ENCODE measurements at places on chromosomes 12 and 14. TPM values are rescaled to one million over a fixed set of nuclear protein-coding genes. Genes with fewer than 3 reads are reported as not detected.

The MED13L gene
- 115 TPM for total RNA-seq

The C1R gene
- total RNA-seq = 1.0 TPM

The BIN2 gene
- total RNA-seq = not detected

The STAT6 gene
- 49.7 TPM for total RNA-seq

The ITGB7 gene
- 0.49 TPM for total RNA-seq

The CALM1 gene
- 1,043 TPM for total RNA-seq

The C14orf132 gene
- 4.5 TPM for total RNA-seq

The AHNAK2 gene
- total RNA-seq = 35.3 TPM

The ZNF740 gene
- total RNA-seq = 10.5 TPM

The CIROP gene
- not detected for total RNA-seq

The RAD9B gene
- total RNA-seq = 0.16 TPM

The TSPAN31 gene
- total RNA-seq = 29.8 TPM

The RNF41 gene
- total RNA-seq = 138 TPM

The KRT80 gene
- 0.16 TPM for total RNA-seq

The TAS2R46 gene
- 1.5 TPM for total RNA-seq

The HOXC6 gene
- not detected for total RNA-seq

The SYNE3 gene
- 11.5 TPM for total RNA-seq

The IL31 gene
- not detected for total RNA-seq

The TMEM30B gene
- total RNA-seq = under 0.01 TPM

The TCL1B gene
- not detected for total RNA-seq

The NUMB gene
- 63.6 TPM for total RNA-seq

The RBP5 gene
- total RNA-seq = 0.38 TPM

The AQP2 gene
- total RNA-seq = not detected

The GPR68 gene
- total RNA-seq = 1.5 TPM

The TMEM119 gene
- not detected for total RNA-seq

The MYF5 gene
- total RNA-seq = not detected

The PMCH gene
- not detected for total RNA-seq

The AMN1 gene
- total RNA-seq = 20.0 TPM

The GZMB gene
- not detected for total RNA-seq

The ZNF891 gene
- total RNA-seq = 0.32 TPM

The PTGDR gene
- not detected for total RNA-seq

The POLE2 gene
- total RNA-seq = 11.5 TPM

The OR6C2 gene
- total RNA-seq = not detected

The GDF3 gene
- total RNA-seq = 0.16 TPM

The LRP1 gene
- 3.2 TPM for total RNA-seq

The ASB2 gene
- total RNA-seq = not detected

The MIPOL1 gene
- total RNA-seq = 6.3 TPM

The PROX2 gene
- not detected for total RNA-seq

The ALG10 gene
- total RNA-seq = 5.8 TPM
